ENCODE measurements at places on chromosomes 4 and X. TPM values are rescaled to one million over a fixed set of nuclear protein-coding genes. Genes with fewer than 3 reads are reported as not detected.

The MMAA gene
- 9.5 TPM for total RNA-seq

The TAF7L gene
- 0.24 TPM for total RNA-seq

The RS1 gene
- total RNA-seq = not detected

GRCh38 chr4:26035921-26036320 lies 121.9 kb downstream of the SMIM20 start:
- no peak for DNase-seq

DNA sequence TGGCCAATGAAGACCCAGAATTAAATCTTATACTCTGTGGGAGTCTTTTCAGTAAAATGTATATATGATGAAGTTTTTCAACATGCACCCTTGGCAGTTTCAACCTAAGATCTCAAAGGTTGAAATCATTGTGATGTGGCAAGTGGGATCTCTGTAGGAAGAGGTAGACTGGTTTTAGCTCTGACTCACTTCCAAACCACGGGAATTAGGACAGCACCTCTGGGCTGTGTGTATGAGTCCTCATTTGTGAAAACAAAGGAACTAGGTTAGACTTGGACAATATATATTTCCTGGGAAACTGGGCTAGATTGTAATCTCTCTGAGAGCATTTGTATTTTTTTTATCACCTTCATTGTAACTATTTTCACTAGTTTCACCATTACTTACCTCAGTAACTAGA lies 333.0 kb downstream of the ADGRL3 start:
- DNase-seq = no peak

DNA sequence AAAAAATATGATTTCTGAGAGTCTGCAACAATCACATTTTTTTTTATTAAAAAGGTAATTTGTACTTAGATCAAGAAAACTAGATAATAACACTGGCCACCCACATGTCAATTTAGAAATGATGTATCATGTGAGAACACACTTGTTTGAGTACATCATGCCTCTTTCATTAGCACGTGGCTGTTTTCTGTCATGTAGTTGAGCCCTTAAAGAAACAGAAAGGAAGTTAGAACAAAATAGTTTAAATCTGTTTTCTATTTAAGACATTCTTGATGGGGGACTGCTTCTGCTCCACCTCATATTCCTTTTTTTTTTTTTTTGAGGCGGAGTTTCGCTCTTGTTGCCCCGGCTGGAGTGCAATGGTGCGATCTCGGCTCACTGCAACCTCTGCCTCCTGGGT lies 207.5 kb downstream of the NSUN7 start:
- DNase-seq = no peak

DNA sequence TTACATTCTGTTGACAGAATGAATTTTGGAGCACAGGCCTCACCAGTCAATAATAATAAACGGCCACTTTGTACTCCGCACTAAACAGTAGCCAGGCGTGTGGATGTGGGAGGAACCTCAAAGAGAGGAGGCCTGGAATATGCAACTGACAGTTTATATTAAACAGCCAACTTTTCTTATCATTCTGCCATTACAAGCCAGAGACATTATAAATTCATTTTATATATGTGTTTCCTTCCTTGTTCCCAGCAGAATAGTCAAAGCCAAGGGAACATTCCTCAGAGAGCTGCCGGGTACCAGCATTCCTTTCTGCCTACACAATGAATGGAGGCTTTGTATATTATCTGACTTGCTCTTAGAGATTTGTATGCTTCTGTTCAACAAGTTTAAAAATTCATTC lies 436.5 kb upstream of the FTHL17 start:
- DNase-seq = no peak

Data from osteocyte (in vitro differentiated cells).